Activated CD4-positive, alpha-beta T cell treated with anti-CD3 and anti-CD28 coated beads for 36 hours (primary cell): ENCODE measurements at places on chromosomes 5 and 9. TPM values are rescaled to one million over a fixed set of nuclear protein-coding genes. Genes with fewer than 3 reads are reported as not detected.
A peak's percentile ranks its signal among the peaks of the same experiment; 100 is the strongest.

Gene HTR4
- not detected for total RNA-seq

DNA sequence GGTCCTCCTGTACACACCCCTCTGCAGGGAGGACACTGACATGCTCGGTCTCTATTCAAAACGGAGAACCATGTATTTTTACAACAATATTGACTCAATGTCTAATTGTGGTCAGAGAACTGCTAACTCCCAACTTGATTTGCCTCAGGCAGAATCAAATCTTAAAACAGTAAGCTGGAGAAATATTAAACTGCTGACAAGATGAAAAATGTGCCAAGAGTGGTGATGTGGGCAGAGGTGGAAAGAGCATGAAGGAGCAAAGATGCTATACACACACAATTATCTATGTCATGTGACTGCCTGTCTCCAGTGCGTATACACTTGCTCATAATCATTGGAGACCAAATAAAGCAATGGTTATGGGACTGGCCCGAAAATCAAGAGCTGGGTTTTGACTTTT lies 556.1 kb upstream of the ZNF608 start:
- no peaks in the 10 kb centered on the region for H3K4me1 ChIP-seq
- H3K4me3 ChIP-seq, result no peak overlapping the region
- no peak for DNase-seq
- no peak overlapping the region for H3K27ac ChIP-seq
- H3K27me3 ChIP-seq, result no peaks in the 10 kb centered on the region

DNA sequence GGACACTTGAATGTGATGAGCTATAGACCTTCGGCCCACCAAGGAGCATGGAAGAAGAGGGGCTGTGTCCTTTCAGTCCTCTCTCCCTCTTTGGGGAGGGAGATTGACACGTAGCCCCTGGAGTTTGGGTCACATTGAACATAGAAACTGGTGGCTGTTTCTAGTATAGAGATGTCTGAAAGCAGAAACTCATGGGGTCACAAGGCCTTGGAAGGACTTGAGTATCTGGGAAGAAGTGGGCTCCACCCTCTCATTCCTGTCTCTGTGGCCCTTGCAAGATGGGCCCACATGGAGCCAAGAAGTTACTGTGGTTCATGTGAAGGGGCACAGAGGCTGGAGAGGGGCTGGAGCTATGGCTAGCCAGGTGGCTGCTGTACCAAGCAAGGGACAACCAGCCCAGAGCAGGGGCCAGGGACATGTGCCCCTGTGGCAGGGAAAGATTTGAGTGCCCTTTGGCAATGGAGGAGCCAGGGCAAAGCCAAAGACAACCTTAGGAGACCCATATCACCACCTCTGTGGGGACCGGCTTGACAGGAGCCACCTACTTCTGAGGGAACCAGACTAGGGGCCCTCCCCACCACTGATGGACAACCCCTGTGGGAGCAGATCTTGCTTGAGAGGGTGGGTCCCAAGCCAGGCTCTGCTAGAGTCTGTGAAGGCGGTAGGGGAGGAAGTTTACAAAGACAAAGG lies 12.8 kb upstream of the ANGPTL2 start:
- DNase-seq, result no peak
- H3K4me3 ChIP-seq, result no peak overlapping the region
- peaks cover 4% of the 10 kb centered on the region for H3K27me3 ChIP-seq
- no peak overlapping the region for H3K27ac ChIP-seq
- no peaks in the 10 kb centered on the region for H3K36me3 ChIP-seq

DNA sequence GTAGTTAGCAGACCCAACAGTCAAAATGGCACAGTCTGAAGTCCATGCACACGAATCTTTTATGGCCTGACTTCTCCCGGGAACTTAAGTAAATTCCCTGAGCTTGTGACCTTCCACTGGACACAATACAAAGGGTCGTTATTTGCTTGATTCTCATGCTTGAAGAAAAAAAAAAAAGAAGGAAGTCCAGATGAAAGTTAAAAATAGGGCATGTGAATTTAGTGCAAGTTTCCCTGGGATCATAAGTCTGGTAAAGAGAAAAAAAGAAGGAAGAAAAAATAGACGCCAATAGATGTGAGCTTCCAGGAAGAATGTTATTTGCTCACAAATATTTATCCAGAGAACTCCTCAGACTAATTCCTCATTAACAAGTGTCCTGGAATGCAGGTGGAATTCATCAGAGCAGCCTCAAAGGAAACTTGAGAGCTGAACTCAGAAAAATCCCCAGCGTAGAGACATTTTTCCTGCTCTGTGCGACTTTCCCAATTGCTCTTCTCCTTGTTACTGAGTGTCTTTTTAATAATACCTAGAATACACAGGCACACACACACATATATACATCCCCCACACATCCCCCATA lies 616.3 kb downstream of the EBF1 start:
- H3K27me3 ChIP-seq, result peaks cover 1% of the 10 kb centered on the region
- no peak for DNase-seq
- no peak overlapping the region for H3K27ac ChIP-seq
- H3K4me3 ChIP-seq, result no peak overlapping the region
- H3K36me3 ChIP-seq, result no peaks in the 10 kb centered on the region
- no peaks in the 10 kb centered on the region for H3K4me1 ChIP-seq

GRCh38 chr5:154514331-154514730 lies 36.3 kb upstream of the HAND1 start:
- DNase-seq, result peak; percentile 11
- H3K4me3 ChIP-seq, result no peak overlapping the region
- no peaks in the 10 kb centered on the region for H3K36me3 ChIP-seq
- H3K27me3 ChIP-seq, result peaks cover 34% of the 10 kb centered on the region
- no peak overlapping the region for H3K27ac ChIP-seq

- H3K27me3 ChIP-seq, result peaks cover 2% of the 10 kb centered on the region
- no peak overlapping the region for H3K4me3 ChIP-seq
- H3K4me1 ChIP-seq, result no peaks in the 10 kb centered on the region
- no peak for DNase-seq
- no peak overlapping the region for H3K27ac ChIP-seq
These were observed 101.9 kb upstream of the COL5A1 start for GRCh38 chr9:134539586-134540194.

- H3K27me3 ChIP-seq, result peaks cover 18% of the 10 kb centered on the region
- no peaks in the 10 kb centered on the region for H3K36me3 ChIP-seq
- peaks cover 22% of the 10 kb centered on the region for H3K4me1 ChIP-seq
- DNase-seq, result no peak
These were observed 53.2 kb downstream of the ZNF474 start for GRCh38 chr5:122182491-122182921.

GRCh38 chr5:9892696-9893095 lies 262.5 kb upstream of the TAS2R1 start:
- H3K4me1 ChIP-seq, result no peaks in the 10 kb centered on the region
- H3K27ac ChIP-seq, result no peak overlapping the region
- no peak overlapping the region for H3K4me3 ChIP-seq
- H3K27me3 ChIP-seq, result no peaks in the 10 kb centered on the region

Gene NR3C1
- 47.1 TPM for total RNA-seq

Gene OR1Q1
- total RNA-seq, result not detected

DNA sequence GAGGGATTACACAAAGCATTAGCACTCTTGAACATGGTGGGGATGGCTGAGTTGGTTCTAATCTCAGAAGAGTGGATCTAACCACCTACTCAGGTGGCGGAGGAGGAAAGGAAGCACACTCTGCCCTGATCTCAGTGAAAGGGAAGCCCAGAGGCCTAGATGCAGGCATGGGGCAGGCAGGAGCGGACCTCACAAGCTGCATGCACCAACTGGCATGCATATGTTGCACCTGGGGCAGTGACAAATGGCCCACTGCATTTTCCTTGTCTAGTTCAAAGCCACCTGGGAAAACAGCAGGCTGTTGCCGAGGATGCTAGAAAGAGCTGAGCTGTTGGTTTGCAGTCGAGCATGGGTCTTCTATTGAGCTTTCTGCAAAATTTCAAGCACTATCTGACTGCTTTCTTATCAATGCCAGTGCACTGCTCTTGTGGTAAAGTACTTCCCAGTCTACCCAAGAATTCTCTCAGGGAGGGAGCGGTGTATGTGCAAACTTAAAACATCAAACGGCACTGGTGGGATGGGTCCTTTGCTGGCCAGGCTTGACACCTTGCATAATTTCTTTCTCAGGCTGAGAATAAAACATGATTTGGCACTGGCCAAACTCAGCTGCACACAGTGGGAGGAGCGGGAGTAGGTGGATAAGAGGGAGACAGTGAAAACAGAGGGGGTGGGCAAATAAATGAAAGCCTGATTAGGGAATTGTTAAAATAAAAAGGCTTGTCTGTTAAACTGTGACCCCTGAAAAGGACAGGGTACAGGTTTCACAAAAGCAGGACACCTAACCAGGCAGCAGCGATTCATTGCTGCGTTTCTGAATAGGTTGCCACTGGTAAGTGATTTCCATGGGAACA lies 108.9 kb downstream of the MARCHF3 start:
- no peaks in the 10 kb centered on the region for H3K4me1 ChIP-seq
- no peaks in the 10 kb centered on the region for H3K36me3 ChIP-seq
- no peak overlapping the region for H3K4me3 ChIP-seq
- no peak for DNase-seq
- H3K27ac ChIP-seq, result no peak overlapping the region

DNA sequence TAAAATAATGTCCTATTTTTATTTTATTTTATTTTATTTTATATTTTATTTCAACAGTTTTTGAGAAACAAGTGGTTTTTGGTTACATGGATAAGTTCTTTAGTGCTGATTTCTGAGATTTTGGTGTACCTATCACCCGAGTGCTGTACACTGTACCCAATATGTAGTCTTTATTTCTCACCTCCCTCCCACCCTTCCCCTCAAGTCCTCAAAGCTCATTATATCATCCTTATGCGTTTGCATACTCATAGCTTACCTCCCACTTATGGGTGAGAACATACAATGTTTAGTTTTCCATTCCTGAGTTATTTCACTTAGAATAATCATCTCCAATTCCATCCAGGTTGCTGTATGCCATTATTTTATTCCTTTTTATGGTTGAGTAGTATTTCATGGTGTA lies 63.5 kb downstream of the ARRDC3 start:
- no peak overlapping the region for H3K27ac ChIP-seq
- H3K36me3 ChIP-seq, result no peaks in the 10 kb centered on the region
- no peak overlapping the region for H3K4me3 ChIP-seq
- H3K27me3 ChIP-seq, result peaks cover 2% of the 10 kb centered on the region

Gene COMMD10
- 23.0 TPM for total RNA-seq

Gene TAL2
- not detected for total RNA-seq

Gene CDC42SE2
- 99.6 TPM for total RNA-seq

DNA sequence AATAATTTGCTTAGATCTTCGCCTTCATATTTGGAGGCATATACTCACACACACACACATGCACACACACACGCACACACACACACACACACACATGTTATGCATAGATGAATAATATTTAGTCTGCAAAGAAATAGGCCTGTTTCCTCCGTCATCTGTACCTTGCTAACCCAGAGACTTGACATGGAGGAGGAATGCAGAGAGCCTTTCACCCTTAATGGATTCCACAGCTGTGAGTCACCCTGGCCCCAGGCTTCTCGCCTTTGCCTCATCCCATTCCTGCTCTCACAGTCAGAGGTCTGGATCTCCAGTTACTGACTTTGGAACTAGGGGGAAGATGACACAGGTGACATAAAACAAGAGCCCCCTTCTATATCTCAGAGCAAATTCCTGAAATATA lies 29.7 kb downstream of the ZNF462 start:
- no peak overlapping the region for H3K27ac ChIP-seq
- H3K27me3 ChIP-seq, result no peaks in the 10 kb centered on the region
- DNase-seq, result no peak
- H3K4me3 ChIP-seq, result no peak overlapping the region
- H3K36me3 ChIP-seq, result no peaks in the 10 kb centered on the region

DNA sequence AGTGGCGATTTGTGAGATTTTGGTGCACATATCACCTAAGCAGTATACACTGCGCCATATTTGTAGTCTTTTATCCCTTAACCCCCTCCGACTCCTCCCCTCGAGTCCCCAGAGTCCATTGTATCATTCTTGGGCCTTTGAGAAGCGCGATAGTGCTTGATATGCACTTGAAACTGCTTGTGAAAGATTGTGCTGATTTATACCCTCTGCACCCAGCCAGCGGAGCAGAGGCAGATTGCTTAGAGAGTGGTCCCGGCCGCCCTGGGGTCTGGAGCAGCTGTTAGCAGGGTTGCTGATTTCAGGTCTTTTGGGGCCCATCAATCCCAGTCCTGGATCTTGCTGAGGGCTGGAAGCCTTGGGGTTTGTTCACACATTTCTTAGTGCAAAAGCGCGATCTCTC lies 13.0 kb upstream of the FAM240B start:
- no peaks in the 10 kb centered on the region for H3K4me1 ChIP-seq
- no peak overlapping the region for H3K27ac ChIP-seq
- peaks cover 1% of the 10 kb centered on the region for H3K27me3 ChIP-seq
- H3K4me3 ChIP-seq, result no peak overlapping the region

DNA sequence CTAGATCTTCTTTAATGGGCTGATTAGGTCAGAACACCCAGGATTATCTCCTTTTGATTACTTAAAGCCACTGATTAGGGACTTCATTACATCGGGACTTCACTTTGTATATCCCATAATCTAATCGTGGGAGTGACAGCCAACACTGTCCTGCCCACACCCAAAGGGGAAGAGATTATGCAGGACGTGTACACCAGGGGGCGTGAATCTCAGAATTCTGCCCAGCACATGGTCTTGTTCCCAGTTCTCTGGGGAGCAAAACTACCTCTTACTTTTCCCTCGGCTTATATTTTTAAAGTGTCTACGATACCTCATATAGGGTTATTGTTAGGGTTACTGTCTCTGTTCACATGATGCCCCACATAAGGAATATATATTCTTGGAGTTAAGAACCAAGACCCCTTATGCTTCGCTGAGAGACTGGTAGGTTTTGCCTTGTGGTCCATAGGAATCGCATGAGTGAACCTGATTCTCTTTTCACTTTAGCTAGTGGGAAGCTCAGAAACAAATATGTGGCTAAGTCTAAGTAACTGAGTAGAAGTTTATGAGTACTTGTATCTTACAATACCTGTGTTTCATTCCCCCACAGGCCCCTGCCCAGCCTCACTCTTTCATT lies 192.7 kb downstream of the GNA14 start:
- H3K36me3 ChIP-seq, result no peaks in the 10 kb centered on the region
- peaks cover 22% of the 10 kb centered on the region for H3K4me1 ChIP-seq
- peak; percentile 68 for DNase-seq
- no peak overlapping the region for H3K27ac ChIP-seq
- H3K27me3 ChIP-seq, result peaks cover 2% of the 10 kb centered on the region

GRCh38 chr5:134003817-134004625 lies 754 bp downstream of the VDAC1 start:
- peaks cover 43% of the 10 kb centered on the region for H3K36me3 ChIP-seq
- peak; percentile 65 for DNase-seq
- peak overlapping the region; percentile 98 for H3K27ac ChIP-seq

DNA sequence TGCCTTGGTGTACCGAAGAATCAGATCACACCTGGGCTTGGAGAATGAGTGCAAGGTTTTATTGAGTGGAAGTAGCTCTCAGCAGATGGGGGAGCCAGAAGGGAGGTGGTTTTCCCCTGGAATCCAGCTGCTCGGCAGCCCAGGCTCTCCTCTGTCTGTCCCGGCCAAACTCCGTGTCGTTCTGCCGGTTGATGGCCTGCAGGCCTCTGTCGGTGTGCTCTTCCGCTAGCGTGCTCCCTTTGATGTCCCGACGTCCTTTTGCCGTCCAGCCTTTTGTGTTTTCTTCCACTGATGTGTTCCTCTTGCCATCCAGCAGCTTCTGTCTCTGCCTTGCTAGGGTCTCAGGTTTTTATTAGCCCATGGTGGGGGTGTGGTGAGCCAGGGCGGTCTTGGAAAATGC lies 28.0 kb upstream of the MIER3 start:
- H3K4me1 ChIP-seq, result peaks cover 11% of the 10 kb centered on the region
- DNase-seq, result no peak
- no peak overlapping the region for H3K4me3 ChIP-seq

Gene N4BP3
- 3.7 TPM for total RNA-seq

Gene SLC12A2
- total RNA-seq, result 13.1 TPM
